ENCODE measurements at places on chromosomes 7 and 10. TPM values are rescaled to one million over a fixed set of nuclear protein-coding genes. Genes with fewer than 3 reads are reported as not detected.
A peak's percentile ranks its signal among the peaks of the same experiment; 100 is the strongest.

C10orf143 gene
- 4.8 TPM for total RNA-seq

KLF14 gene
- 1.1 TPM for total RNA-seq

SEC31B gene
- total RNA-seq = 20.6 TPM

NODAL gene
- not detected for total RNA-seq

CYP26C1 gene
- 0.85 TPM for total RNA-seq

SPDYE8 gene
- not detected for total RNA-seq

GPNMB gene
- 145 TPM for total RNA-seq

UPK3B gene
- 3.7 TPM for total RNA-seq

CASTOR2 gene
- 16.0 TPM for total RNA-seq

OR2F1 gene
- not detected for total RNA-seq

OR2A12 gene
- total RNA-seq = not detected

NPFFR1 gene
- 4.8 TPM for total RNA-seq

ZNF239 gene
- total RNA-seq = 6.2 TPM

NME8 gene
- 1.2 TPM for total RNA-seq

HTR7 gene
- 0.94 TPM for total RNA-seq

ZNF273 gene
- total RNA-seq = 11.2 TPM

- DNase-seq = no peak
These were observed 160.6 kb downstream of the MLLT10 start for GRCh38 chr10:21694631-21695030.

- no peak for DNase-seq
These were observed 10.9 kb downstream of the IFIT3 start for GRCh38 chr10:89338713-89339112.

GRCh38 chr7:130154501-130155317 is 50.5 kb downstream of the TMEM209 start:
- no peak for DNase-seq

DNA sequence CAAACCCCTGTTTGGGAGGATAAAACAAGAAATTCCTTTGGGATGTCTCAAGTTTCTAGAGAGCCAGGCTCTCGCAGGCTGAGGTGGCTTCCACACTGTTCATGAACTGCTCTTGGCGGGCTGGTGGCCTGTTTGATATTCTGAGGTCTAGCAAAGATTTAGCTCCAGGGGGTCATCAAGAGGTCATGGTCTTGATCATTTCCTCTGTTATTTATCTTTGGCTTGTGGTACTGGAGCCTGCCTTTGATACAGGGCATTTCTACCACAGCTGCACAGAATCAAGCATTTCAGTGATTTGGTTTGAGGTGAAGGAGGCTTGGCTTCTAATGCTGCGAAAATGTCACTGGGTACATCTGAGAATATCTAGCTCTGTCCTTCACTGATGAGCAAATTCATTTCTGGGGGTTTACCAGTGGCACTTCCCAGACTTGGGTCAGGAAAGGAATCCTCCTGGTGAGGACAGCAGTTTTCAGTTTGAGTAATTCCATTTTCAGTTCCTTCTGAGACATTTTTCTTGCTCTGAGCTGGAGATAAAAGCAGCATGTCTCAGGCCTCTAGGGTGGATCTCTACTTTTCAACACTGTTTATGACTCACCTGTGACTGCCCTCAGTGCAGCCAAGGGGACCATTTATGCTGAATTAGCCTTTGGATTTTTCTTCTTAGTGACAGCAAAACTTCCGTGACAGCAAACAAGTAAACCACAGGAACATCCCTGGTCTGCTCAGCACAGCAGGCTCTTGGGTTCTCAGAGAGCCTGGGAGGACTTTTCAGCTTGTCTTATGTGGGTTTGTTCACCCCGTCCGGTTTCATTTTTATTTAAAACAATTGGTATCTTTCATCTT is 312.0 kb downstream of the RNLS start:
- no peak for DNase-seq

DNA sequence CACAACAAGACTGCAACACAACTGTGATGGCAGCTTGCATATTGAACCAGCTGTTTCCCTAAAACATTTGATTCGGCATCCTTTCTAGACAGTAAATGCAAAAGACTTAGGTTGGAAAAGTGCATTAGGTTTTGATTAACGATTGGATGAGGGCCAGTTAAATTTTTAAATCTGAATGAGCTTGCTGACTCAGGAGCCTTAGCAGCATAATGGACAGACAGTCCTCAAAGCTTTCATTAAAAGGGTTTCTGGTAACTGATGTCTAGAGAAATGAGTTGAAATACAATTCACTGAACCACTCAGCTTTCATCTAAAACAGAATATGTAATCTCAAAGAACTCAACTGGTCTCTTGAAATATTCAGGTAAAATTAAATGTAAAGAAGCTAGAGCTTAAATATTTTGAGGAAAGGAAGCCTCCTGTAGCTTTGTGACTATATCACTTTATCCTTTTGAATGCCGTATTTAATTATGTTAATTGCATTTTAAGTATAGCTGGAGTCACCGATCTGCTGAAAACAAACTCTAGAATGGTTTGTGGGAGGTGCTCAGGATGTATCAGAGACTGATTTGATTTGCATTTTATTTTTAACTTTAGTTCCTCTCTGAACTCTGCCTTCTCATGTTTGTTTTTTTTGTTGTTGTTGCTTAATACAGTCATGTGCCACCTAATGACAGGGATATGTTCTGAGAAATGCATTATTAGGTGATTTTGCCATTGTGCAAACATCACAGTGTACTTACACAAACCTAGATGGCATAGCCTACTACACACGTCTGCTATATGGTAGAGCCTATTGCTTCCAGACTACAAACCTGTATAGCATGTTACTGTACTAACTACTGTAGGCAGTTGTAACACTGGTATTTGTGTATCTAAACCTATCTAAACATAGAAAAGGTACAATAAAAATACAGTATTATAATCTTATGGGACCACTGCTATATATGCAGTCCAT is 29.2 kb upstream of the ATRNL1 start:
- DNase-seq = no peak

- DNase-seq = no peak
These were observed 105.2 kb upstream of the GSDME start for GRCh38 chr7:24862461-24862860.

DNA sequence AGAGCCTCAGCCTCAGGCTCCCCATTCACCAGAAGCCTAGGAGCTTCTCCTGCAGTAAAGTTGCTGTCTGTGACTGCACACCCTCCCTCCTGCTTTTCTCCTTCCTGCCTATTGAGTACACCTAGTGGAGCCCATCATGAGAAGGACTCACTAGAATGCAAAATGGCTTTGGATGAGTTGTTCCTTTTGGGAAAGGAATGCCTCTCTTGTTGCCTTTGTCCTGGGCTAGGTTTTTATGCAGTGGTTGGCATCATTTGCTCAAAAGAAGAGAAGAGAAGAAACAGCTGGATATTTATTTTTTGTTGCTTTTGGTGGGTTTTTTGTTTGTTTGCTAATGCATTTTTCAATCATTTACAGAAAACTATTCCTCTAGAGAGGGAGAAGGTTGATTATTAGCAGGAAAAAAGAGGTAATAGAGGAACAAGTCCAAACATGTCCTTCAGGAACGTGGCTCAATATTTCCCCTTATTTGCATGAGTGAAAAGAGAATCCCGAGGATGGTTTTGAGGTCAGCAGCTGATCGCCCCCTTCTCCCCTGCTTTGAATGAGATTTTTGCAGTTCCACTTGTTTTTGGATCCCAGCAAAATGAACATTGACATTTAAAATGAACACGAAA is 369.9 kb upstream of the NRP1 start:
- DNase-seq = no peak

- DNase-seq = no peak
These were observed 6.6 kb upstream of the STX1A start for GRCh38 chr7:73726083-73726466.

- peak; percentile 62 for DNase-seq
These were observed 670 bp upstream of the RBM33 start for GRCh38 chr7:155643804-155644177.

GRCh38 chr10:79342811-79343561 is 4.3 kb upstream of the PPIF start:
- no peak for DNase-seq

- DNase-seq = no peak
These were observed 38.1 kb downstream of the CTTNBP2 start for GRCh38 chr7:117835016-117835664.

DNA sequence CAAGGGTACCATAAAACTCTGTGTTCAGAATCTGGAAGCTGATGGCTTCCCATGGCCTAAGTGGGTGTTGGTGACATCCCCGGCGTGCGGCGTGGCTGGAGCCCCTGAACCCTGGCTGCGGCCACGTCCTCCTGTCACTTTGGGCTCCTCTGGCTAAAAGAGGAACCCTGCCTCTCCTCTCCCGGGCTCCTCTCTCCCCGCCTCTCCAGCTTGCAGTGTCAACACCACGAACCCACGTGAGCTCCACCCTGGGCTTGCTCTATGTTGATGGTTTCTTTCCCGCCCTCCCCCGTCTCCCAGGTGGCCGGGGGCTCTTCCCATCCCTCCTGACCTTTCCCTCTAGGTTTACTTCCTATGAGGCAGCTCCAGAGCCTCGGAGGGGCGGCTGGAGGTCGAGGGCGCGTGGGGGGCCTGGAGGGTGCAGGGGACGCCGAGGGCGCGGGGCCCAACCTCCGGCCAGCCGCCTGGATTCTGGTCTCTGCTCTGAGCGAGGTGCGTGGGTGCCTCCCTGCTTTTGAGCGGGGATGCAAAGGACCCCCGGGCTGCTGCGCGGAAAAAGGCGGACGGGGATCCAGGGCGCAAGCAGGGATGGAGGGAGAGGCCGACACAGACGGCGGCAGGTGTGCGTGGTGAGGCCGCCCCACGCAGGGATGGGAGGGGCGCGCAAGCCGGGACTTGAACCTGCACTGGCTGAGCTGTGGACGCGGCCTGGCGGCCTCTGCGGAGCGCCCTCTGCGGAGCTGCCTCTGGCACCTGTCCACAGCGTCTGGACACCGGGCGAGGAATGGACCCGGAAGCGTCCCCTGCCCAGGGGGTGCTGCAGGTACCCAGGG is 115.5 kb upstream of the DIP2C start:
- peak; percentile 50 for DNase-seq

DNA sequence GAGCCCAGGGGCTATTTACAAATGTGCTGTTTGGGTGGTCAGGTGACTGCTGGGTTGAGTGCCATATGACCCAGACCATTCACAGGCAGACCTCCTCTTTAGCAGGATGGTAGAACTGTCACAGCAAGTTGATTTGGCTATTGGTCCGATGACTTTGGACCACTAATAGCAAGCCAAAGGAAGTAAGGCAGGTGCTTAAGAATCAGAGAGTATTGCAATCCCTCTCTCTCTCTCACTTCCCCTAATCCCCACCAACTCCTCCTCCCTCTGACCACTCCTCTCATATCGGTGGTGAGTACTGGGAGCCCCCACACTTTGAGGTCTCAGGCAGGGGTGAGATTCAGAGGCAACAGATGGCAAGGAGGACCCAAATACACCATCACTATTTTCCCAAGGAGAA is 165.3 kb downstream of the TRIL start:
- DNase-seq = no peak

- no peak for DNase-seq
These were observed 3.4 kb downstream of the TRIM8 start for GRCh38 chr10:102647443-102648268.

- no peak for DNase-seq
These were observed 157.4 kb upstream of the TCF7L2 start for GRCh38 chr10:112792487-112793201.

GRCh38 chr7:51186531-51186930 is 130.1 kb downstream of the COBL start:
- DNase-seq = no peak

GRCh38 chr7:118281196-118281595 is 56.7 kb downstream of the ANKRD7 start:
- no peak for DNase-seq

DNA sequence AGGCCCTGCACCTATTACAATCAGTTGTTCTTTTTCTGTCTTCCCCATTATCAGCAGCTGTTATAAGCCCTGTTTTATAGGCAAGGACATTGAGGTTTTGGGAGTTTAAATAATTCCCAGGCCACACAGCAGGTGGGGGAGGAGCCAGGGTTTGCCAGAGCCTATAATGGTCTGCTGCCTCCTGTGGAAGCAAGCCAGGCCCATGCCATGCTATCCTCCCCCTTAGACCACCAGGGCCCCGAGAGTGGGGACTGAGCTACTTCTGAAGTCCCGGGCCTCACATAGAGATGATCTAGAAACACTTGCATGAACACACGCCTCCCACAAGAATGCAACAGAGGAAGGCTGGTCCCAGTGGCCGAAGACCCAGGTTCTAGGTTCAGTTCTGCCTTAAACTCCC is 141.7 kb downstream of the SH3PXD2A start:
- DNase-seq = no peak

All from sciatic nerve (tissue), 2 donors.